ENCODE measurements at places on chromosomes 2 and 18. TPM values are rescaled to one million over a fixed set of nuclear protein-coding genes. Genes with fewer than 3 reads are reported as not detected.

The RPS27A gene
- 2,415 TPM for total RNA-seq

The MOCOS gene
- 2.7 TPM for total RNA-seq

The CXCR2 gene
- not detected for total RNA-seq

The ADAM23 gene
- 9.9 TPM for total RNA-seq

The KLHL30 gene
- 0.27 TPM for total RNA-seq

The ASIC4 gene
- 0.05 TPM for total RNA-seq

The SNTG2 gene
- not detected for total RNA-seq

The MARCO gene
- not detected for total RNA-seq

The RAB17 gene
- total RNA-seq: 0.32 TPM

The PROKR1 gene
- total RNA-seq: not detected

The RBM44 gene
- total RNA-seq: 0.09 TPM

The FAP gene
- not detected for total RNA-seq

The BMP10 gene
- total RNA-seq: not detected

The UBE2F gene
- 55.6 TPM for total RNA-seq

The GTF2A1L gene
- not detected for total RNA-seq

The RETSAT gene
- 52.7 TPM for total RNA-seq

The WNT6 gene
- total RNA-seq: 0.23 TPM

The ERBB4 gene
- not detected for total RNA-seq

The GAL3ST2 gene
- total RNA-seq: 0.15 TPM

The DSG4 gene
- total RNA-seq: not detected

The NEB gene
- 0.35 TPM for total RNA-seq

The DSEL gene
- total RNA-seq: 0.53 TPM

The STPG4 gene
- total RNA-seq: not detected

The NOSTRIN gene
- total RNA-seq: 1.9 TPM

The DLX1 gene
- total RNA-seq: 2.8 TPM

The GREB1L gene
- 3.5 TPM for total RNA-seq

The OTOF gene
- total RNA-seq: 0.06 TPM

The KCNJ13 gene
- total RNA-seq: not detected

The MAP3K19 gene
- not detected for total RNA-seq

The SLC9A4 gene
- total RNA-seq: not detected

The CLIP4 gene
- total RNA-seq: 14.4 TPM

The SULT1C3 gene
- not detected for total RNA-seq

The EFR3B gene
- 10.0 TPM for total RNA-seq

The TUBA3E gene
- 6.3 TPM for total RNA-seq

The ADAM17 gene
- 37.2 TPM for total RNA-seq

The SLC30A3 gene
- total RNA-seq: 3.3 TPM

The KCNS3 gene
- 1.3 TPM for total RNA-seq

The TEKT4 gene
- not detected for total RNA-seq

The DCC gene
- not detected for total RNA-seq

The TWIST2 gene
- total RNA-seq: 12.1 TPM

The NR4A2 gene
- 2.9 TPM for total RNA-seq

The CRACDL gene
- total RNA-seq: 5.1 TPM

The PRSS56 gene
- total RNA-seq: 0.12 TPM

The NT5DC4 gene
- total RNA-seq: not detected

The ACMSD gene
- total RNA-seq: not detected

The AQP12B gene
- total RNA-seq: not detected

The DNAH6 gene
- total RNA-seq: 0.01 TPM

The LHCGR gene
- not detected for total RNA-seq

The LYG2 gene
- total RNA-seq: not detected

The UPP2 gene
- not detected for total RNA-seq

The RAPH1 gene
- total RNA-seq: 6.5 TPM

The MYO3B gene
- not detected for total RNA-seq

The KYNU gene
- 220 TPM for total RNA-seq

Data from A549 treated with dexamethasone at 1 μM for 4 hours (cell line).